Melanocyte of skin (primary cell): ENCODE measurements at places on chromosomes 4 and X. TPM values are rescaled to one million over a fixed set of nuclear protein-coding genes. Genes with fewer than 3 reads are reported as not detected.

DNAAF6 gene
- total RNA-seq: not detected in 2 replicates

TMPRSS11D gene
- total RNA-seq: not detected in 2 replicates

FRMD7 gene
- under 0.01 TPM in 1 of 2 replicates, not detected in the other for total RNA-seq

PPARGC1A gene
- 2.9 and 5.2 TPM in 2 replicates for total RNA-seq

CCDC110 gene
- 1.7 and 1.8 TPM in 2 replicates for total RNA-seq

COL25A1 gene
- under 0.01 and 0.15 TPM in 2 replicates for total RNA-seq

ARFIP1 gene
- total RNA-seq: 52.0 and 57.2 TPM in 2 replicates

SSX3 gene
- not detected in 2 replicates for total RNA-seq

FAM149A gene
- 17.4 and 20.3 TPM in 2 replicates for total RNA-seq

SPANXN5 gene
- total RNA-seq: not detected in 2 replicates

RENBP gene
- 61.3 and 64.2 TPM in 2 replicates for total RNA-seq
